ENCODE measurements at places on chromosomes 11 and 22. TPM values are rescaled to one million over a fixed set of nuclear protein-coding genes. Genes with fewer than 3 reads are reported as not detected.

DNA sequence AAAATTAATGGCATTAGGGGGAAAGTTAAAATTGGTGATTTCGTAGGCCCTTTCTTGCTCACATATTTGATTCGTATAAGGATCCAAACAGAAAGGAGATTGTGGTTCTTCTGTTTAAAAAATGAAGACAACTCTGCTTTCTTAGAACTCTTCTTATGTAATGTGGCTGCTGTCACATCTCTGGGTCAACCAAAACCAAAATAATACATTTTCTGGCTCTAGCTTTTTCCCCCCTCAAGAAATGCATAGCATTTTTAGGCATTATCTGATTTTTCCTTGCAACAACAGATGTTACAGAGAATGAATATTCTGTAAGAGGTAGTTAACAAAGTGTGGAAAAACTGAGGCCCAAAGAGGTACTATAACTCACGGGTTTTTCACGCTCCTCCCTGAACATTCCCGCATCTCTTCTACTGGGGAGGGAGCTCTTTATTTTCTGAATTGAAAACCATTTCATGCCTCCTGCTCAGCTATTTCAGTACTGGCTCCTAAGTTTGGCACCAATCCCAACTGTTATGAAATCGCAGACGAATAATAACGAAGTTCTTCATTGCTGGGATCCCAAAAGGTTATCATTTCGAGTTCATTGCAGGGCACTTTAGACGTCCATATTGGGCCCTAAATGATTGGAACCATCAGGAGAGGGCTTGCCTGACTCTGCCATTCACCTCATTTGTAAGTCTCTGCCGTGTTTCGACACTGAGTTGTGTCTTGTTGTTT, 17.1 kb downstream of the GRAP2 start:
- no peak for DNase-seq

OR8G1 gene
- total RNA-seq = not detected

- no peak for DNase-seq
These were observed 36.4 kb downstream of the NRXN2 start for GRCh38 chr11:64686466-64687170.

GRCh38 chr11:134639586-134640330, 227.7 kb upstream of the B3GAT1 start:
- no peak for DNase-seq

PHLDA2 gene
- total RNA-seq = 111 TPM

GRCh38 chr11:83158357-83158786, 1.4 kb downstream of the PCF11 start:
- DNase-seq = no peak

- DNase-seq = peak; percentile 63
These were observed 221.9 kb upstream of the TBCEL start for GRCh38 chr11:120801801-120802689.

- DNase-seq = no peak
These were observed 4.7 kb downstream of the OR5AP2 start for GRCh38 chr11:56637500-56637899.

DNA sequence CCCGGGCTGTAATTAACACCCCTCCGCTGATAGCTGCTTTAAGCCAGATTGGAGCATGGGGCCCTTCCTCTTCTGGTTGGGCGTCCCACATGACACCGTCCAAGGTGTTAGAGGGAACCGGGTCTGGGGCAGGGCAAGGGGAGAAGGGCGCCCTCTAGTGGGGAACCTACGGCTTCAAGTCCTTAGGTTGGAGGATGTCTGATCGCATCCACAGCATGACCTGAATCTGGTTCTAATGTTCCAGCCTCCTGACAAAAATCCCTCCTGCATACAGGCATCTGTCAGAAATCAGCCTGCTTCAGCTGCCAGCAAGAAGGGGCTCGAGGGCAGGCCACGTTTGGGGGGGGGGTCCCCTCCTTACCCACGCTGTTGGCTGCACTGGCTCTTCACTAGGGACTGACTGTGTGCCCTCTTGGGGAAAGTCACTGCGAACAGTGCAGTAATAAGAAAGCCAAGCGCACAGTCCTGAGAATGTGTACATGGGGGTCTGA, 94.2 kb upstream of the TBCEL start:
- DNase-seq = peak; percentile 40

MRGPRG gene
- total RNA-seq = not detected

- DNase-seq = no peak
These were observed 5.6 kb downstream of the PICK1 start for GRCh38 chr22:38062791-38063190.

- DNase-seq = no peak
These were observed 42.8 kb upstream of the HSPA8 start for GRCh38 chr11:123104697-123105096.

- no peak for DNase-seq
These were observed 1263.7 kb downstream of the BRD1 start for GRCh38 chr22:48563966-48564330.

DNA sequence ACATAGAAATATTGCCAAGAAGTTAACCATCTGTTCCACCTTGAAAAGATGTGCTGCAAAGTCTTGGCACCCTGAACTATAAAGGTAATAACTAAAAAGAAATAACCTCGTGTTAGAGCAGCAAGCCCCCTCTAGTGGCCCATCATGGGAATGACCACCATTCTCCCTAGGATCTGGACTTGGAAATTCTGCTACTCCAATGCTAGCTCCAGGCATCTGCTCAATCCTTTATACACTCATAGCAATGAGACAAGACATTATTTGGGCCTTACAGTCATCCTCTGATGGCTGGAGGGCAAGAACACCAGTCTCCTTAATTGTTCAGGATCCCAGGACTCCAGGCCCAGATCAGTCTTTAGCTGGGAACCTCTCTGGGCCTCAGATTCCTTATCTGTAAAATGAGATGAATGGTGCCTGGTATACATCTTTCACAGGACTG, 76.0 kb downstream of the CWC15 start:
- peak; percentile 26 for DNase-seq

CST6 gene
- total RNA-seq = 21.5 TPM

MAFF gene
- total RNA-seq = 62.4 TPM

DNA sequence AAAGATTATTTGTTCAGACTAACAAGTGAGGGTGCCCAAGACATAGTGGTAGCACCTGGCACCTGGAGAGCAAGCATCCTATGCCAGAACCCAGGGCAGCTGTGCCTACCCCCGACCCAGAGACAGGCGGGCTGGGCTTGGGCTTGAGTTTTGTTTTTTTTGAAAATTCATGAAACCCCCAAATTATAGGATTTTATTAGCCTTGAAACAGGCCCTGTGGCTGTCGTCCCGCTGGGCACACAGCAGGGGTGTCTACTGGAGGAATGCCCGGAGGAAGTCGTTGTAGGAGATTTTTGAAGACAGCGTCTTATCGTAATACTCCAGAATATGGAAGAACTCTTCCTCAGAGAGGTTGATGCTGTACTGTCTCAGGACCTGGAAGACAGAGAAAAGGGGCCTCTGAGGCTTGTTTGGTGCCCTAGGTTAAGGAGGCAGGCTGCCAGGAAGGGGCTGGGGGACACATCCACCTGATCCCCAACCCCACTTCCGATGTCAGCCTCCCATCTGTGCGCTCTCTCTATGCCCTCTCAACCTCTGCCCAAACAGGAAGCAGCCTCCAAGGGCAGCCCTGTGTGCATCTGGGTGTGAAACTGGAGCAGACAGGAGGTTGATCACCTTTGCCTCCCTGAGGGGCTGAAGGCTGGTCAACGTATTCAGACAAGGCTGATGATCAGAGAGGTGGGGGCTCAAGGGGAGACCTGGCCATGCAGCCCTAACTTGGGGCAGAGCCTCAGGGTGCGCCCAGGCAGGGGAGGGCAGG, 117.0 kb downstream of the MPPED1 start:
- DNase-seq = no peak

DNA sequence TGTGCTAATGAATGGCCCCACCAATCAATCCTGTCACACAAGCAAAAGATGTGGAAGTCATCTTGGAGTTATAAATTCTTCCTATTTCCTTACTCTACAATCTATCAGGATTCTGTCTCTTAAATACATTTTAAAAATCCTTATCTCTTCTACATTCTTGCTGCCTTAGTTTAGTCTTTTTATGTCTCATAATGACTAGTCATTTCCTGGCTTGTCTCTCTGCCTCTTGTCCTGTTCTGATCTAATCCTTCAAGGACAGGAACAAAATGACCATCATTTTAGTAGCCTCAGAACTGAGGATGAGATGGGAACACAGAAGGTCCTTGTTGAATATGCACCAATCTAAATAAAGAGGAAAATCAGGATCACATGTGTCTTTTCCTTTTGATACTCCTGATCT, 56.6 kb upstream of the LIN7C start:
- no peak for DNase-seq

GRCh38 chr11:1005928-1006327, 30.6 kb downstream of the MUC6 start:
- DNase-seq = no peak

- DNase-seq = peak; percentile 77
These were observed 19.9 kb downstream of the CARS1 start for GRCh38 chr11:3037040-3037944.

DNA sequence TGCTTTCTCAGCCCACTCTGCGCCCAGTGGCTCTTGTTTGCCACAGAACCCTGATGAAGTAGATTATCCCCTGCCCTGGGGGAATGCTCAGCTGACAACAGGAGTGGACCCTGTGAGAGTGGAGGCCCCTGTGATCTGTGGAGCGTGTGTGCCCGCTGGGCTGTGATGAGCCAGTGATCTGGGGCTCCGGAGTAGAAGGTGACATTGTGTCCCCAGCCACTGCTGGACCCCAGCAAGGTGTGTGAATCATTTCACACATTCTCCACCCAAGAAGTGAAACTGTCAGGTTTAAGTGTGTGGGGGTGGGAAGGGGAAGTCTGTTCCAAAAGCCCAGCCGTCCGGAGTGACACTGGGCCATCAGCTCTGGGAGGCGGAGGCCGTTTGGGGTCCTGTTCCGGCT, 33.1 kb upstream of the GRAMD4 start:
- DNase-seq = no peak

GRCh38 chr22:45009606-45010531, at the start of gene PHF21B:
Gene PHF21B (minus strand): TSS chr22:45010005. CDS start chr22:45009549, 456 bp downstream.
- DNase-seq = peak; percentile 13

SOX10 gene
- not detected for total RNA-seq

- no peak for DNase-seq
These were observed 103.3 kb downstream of the LRRC32 start for GRCh38 chr11:76567261-76567660.

DNA sequence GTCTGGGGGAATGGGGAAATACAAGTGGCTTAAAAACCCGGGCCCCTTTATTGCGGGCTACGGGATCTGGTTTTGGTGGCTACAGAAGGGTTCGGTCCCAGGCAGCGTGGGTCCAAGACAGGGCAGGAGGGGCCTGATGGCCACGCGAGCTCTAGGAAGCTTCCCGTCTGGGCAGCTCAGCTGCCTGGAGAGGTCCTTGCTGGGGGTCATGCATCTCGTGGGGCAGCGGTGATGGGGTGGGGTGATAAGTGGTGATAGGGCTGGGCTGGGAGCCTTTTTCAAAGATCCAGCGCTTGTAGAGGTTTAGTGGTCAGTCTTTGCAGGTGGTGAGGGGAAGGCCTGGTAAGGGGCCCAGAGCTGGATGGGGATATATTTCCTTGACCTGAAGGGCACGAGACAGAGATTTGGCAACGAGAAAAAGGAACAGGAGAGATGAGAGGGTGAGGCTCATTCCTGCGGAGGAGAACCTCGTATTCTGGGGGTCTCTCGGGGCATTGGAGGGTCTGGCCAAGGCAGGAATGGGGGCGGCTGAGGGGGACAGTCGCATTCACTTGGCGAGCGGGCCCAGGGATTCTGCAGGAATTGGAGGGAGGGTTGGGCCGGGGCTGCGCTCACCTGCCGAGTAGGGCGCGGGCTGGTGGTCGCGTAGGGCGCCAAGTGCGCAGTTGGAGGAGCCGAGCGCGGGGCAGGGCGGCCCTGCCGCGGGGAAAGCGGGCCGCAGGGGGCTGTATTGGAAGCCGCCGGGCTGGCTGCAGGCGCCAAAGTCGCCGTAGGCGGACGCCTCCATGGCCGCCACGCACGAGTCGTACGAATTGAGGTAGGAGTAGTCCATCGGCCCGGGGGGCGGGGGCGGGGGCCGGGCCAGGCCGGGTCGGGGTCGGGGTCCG, 560 bp downstream of the PHOX2A start:
- DNase-seq = no peak

DNA sequence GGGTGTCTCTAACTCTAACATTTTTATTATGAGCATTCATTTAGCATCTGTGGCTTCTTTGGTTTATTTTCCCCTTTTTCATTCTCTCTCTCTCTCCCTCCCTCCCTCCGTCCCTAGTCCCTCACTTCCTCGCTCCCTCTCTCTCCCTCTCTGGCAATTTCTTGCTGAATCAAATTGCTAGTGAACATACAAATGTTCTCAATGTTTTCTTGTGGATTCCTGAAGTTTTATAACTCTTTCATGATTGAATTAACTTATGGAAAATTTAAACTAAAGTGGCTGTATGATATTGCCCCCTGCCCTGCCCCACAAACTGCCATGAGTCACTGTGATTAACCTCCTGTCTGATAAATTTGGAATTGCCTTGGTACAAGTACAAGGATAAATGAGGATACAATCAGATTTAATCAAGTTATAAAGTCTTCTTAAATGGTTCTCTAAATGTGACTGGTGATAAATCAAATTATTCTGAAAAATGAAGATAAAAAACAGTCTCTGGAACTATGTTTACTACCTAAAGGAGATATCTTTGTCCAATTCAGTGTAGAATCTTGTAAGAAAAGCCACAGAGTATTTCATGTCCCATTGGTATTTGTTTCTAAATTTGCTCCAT, 143.0 kb upstream of the PDGFD start:
- DNase-seq = no peak

- no peak for DNase-seq
These were observed 167.2 kb downstream of the FAT3 start for GRCh38 chr11:92391808-92392207.
